ENCODE measurements at places on chromosomes 2 and 18. TPM values are rescaled to one million over a fixed set of nuclear protein-coding genes. Genes with fewer than 3 reads are reported as not detected.

NT5DC4 gene
- total RNA-seq, result not detected

EPHA4 gene
- 37.8 TPM for total RNA-seq

PCARE gene
- not detected for total RNA-seq

PNO1 gene
- 9.5 TPM for total RNA-seq

LOXL3 gene
- total RNA-seq, result 14.7 TPM

BCL2 gene
- total RNA-seq, result 3.7 TPM

MRO gene
- total RNA-seq, result 0.73 TPM

STAT4 gene
- 5.6 TPM for total RNA-seq

All from hair follicle dermal papilla cell (primary cell).